MG63 (cell line): ENCODE measurements at places on chromosomes 2 and 18. TPM values are rescaled to one million over a fixed set of nuclear protein-coding genes. Genes with fewer than 3 reads are reported as not detected.

- DNase-seq: no peak
Measured at GRCh38 chr2:88919087-88919738, 227.7 kb downstream of the RPIA start.

- DNase-seq: no peak
Measured at GRCh38 chr2:25410370-25410769, 68.6 kb upstream of the DNMT3A start.

GRCh38 chr2:78779761-78780160 lies 245.7 kb upstream of the REG3G start:
- no peak for DNase-seq

DNA sequence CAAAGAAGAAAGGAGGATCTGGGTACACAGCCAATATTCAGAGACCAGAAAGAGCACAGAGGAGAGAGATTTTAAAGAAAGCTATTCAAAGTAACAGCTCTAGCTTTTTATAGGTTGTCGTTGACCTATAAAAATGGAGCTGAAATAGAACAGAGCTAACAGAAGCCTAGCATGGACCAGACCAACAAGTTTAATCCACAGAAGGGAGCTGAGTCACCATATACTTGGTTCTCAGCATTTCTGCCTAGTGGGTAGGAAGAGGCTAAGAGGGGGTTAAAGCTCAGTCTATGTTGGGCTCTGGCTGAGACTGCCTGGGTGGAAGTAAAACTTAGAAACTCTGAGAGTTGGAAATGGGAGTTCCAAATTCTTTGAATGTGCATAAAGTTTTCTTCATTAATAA lies 678.0 kb upstream of the CDH2 start:
- DNase-seq: no peak

DNA sequence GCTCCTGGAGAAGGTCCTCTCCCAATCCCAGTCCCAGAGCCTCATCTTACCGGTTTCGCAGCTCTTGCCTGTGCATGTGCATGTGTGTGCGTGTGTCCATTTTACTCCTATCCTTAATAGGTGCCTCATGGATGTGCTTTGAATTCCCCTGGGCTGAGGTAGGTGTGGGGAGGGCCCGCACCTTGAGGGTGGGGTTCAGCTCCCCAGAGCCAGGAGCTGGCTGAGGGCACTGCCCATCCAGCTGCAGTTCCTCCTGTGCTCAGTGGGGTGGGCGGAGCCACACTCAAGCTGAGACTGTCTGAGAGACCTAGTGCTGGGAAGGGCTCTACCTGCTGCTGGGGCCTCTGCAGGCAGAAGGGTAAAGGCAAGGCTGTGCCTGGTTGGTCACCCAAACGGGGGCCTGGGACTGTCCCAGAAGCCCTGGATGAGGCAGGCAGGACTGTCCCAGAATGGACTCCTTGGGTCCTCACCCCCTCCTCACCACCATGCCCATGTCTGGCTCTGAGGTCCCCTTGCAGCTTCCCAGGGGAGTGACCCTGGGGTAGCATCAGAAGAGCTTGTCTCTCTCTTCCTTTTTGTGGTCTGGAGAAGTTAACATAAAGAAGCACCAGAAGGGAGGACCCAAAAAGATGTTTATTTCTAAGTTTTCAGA lies 8.9 kb downstream of the GDF7 start:
- DNase-seq: peak; percentile 19

- no peak for DNase-seq
Measured at GRCh38 chr2:41771710-41772109, 276.1 kb upstream of the PKDCC start.

DNA sequence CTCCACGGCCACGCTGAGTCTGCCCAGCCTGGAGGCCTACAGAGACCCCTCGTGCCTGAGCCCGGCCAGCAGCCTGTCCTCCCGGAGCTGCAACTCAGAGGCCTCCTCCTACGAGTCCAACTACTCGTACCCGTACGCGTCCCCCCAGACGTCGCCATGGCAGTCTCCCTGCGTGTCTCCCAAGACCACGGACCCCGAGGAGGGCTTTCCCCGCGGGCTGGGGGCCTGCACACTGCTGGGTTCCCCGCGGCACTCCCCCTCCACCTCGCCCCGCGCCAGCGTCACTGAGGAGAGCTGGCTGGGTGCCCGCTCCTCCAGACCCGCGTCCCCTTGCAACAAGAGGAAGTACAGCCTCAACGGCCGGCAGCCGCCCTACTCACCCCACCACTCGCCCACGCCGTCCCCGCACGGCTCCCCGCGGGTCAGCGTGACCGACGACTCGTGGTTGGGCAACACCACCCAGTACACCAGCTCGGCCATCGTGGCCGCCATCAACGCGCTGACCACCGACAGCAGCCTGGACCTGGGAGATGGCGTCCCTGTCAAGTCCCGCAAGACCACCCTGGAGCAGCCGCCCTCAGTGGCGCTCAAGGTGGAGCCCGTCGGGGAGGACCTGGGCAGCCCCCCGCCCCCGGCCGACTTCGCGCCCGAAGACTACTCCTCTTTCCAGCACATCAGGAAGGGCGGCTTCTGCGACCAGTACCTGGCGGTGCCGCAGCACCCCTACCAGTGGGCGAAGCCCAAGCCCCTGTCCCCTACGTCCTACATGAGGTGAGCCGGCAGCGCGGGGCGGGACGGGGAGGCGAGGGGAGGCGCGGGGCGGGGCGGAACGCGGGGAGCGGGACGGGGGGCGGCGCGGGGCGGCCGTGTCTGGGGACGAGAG lies 15.2 kb downstream of the NFATC1 start:
- DNase-seq: no peak

- DNase-seq: no peak
Measured at GRCh38 chr2:8281234-8281633, 400.6 kb upstream of the ID2 start.

- no peak for DNase-seq
Measured at GRCh38 chr2:16644221-16644925, 21.3 kb downstream of the CYRIA start.

GRCh38 chr2:148928395-148928794 lies 53.4 kb downstream of the KIF5C start:
- no peak for DNase-seq

The CD207 gene
- not detected in 2 replicates for total RNA-seq

The MAPK4 gene
- total RNA-seq: not detected in 2 replicates

The ALPP gene
- total RNA-seq: not detected in 2 replicates
